ENCODE measurements at places on chromosomes 11 and 22.

- DNase-seq, result no peak
Measured at GRCh38 chr11:2202900-2203439, 31.4 kb upstream of the TH start.

GRCh38 chr11:42422090-42422489 lies 889.7 kb upstream of the API5 start:
- DNase-seq, result peak; percentile 2

- no peak for DNase-seq
Measured at GRCh38 chr11:73469401-73469800, 93.2 kb downstream of the RELT start.

- no peak for DNase-seq
Measured at GRCh38 chr11:107816028-107816427, 42.6 kb downstream of the SLC35F2 start.

DNA sequence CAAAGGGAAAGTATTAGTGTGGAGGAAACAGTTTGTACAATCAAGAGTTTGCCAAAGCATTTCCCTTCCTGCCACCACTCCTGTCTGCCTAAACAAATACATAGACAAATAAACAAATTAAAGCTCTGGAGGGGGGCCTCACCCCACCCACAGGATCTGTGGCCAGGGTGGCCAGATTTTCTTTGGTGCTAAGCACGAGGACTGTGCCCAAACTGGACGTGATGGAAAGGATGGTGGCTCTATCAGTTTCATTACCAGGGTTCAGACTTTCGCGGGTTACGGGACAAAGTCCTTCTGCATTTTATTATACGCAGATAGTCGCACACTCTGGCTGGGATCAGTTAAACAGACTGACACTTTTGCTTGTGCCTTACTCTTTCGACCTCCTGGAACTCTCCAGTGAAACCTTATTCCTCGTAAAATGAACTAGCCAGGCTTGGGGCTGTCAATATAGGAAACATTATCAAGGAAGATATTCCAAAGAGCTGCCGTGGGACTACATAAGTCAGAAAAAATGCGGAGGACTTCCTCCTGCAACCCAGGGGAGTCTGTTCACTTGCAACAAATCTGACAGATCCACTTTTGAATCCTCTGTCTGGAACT lies 11.2 kb downstream of the BARX2 start:
- no peak for DNase-seq

GRCh38 chr11:132430429-132431062 lies 1060.1 kb downstream of the NTM start:
- DNase-seq, result no peak

DNA sequence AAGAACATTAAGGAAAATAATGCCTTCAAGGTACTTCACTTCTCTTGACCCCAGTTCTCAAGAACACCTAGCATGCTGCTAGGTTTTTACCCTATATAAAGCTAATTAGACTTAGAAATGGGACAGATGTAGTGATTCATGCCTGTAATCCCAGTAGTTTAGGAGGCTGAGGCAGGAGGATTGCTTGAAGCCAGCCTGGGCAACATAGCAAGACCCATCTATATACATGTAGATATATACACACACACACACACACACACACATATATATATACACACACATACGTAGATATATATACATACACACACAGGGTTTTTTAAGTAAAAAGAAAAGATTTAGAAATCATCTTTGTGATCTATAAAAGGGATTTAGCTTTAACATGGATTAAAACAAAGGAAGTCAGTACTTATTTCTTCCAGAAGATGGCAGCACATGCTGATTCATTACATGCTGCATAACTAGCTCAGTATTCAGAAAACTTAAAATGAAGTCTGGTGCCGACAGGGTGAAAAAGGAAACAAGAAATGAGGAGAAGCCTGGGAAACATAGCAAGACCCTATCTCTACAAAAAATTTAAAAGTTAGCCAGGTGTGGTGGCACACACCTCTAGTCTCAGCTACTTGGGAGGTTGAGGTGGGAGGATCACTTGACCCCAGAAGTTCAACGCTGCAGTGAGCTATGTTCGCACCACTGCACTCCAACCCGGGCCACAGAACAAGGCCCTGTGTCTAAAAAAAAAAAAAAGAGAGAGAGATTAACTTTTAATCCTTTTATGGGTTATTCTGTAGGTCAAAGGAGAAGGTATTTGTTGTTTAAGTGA lies 28.5 kb upstream of the RBX1 start:
- DNase-seq, result peak; percentile 18

DNA sequence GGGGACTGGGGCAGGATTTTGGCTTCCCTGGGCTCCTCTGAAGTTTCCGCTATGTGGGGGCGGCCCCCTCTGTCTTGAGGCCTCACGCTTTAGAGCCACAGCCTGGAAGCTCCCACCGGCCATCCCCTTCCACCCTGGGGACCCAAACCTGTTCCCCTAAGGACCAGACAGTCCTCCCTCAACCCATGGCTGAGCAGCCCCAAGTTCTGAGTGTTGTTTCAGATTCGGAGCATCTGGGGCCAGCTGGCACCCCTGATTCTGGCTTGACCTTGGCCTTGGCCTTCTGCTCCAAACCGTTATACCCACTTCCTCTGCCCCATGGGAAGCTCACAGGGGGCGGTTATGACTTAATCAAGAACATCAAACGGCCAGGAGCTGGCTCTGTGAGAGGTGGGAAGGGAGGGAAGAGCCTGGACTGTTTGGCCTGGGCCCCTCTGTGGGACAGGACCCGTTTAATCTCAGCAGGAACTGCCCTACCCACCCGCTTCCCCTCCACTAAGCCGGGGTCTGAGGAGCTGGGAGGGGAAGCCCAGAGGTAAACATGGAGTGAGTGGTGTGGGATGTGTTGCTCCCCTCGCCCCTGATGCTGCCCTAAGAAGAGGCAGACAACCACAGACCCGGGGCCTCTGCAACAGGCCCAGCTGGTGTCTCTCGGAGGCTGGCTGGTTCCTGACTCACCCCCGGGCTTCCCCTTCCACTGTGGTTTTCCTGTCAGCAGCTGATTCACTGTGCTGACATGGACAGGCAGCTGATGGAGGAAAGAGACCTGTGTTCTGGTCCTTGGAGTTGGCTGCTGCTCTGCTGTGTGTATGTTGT lies 3.4 kb downstream of the CD82 start:
- peak; percentile 86 for DNase-seq

- DNase-seq, result no peak
Measured at GRCh38 chr11:74307434-74307833, 4.0 kb downstream of the P4HA3 start.

GRCh38 chr11:34245041-34245440 lies 112.8 kb downstream of the ABTB2 start:
- no peak for DNase-seq

DNA sequence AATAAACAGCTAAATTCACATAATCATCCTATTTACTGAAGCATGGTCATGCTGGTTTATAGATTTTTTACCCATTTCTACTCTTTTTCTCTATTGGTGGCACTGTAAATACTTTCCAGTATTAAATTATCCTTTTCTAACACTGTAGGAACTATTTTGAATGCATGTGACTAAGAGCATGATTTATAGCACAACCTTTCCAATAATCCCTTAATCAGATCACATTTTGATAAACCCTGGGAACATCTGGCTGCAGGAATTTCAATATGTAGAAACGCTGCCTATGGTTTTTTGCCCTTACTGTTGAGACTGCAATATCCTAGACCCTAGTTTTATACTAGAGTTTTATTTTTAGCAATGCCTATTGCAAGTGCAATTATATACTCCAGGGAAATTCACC lies 10.7 kb downstream of the RAG1 start:
- no peak for DNase-seq

DNA sequence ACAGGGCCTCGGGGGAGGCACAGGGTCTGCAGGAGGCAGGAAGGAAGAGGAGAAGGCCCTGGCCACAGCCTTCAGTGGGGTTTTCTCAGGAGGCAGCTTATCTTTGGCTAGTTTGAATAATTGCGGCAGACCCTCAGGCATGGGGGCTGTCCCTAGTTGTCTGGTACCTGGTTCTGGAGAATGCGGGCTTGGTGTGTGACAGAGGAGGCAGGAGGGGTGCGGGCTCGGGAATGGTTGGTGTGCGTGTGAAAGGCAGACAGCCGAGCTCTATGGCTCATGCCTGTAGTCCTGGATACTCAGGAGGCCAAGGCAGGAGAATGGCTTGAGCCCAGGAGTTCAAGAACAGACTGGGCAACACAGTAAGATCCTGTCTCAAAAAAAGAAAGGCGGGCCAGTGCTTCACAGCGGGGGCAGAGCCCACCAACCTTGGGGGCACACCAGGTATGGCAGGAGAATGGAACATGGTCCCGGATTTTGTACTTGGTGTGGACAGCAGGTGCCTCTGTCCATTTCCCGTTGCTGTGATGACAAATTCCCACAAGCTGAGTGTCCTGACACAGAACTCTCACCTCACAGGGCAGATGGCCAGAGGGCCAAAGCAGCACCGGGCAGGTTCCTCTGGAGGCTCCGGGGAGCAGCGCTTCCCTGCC lies 640.6 kb downstream of the TBC1D22A start:
- DNase-seq, result no peak

- DNase-seq, result no peak
Measured at GRCh38 chr11:112983887-112984286, 22.7 kb downstream of the NCAM1 start.

- peak; percentile 12 for DNase-seq
Measured at GRCh38 chr11:123020968-123021367, 39.3 kb upstream of the BSX start.

DNA sequence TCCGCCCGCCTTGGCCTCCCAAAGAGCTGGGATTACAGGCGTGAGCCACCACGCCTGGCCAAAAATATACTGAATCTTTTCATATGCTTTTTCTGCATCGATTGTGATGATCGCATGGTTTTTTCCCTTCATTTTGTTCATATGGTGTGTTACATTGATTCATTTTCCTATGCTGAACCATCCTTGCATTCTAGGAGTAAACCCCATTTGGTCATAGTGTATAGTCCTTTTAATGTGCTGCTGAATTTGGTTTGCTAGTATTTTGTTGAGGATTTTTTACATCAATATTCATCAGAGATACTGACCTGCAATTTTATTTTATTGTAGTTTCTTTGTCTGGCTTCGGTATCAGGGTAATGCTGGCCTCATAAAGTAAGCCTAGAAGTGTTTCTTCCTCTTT lies 12.2 kb downstream of the WBP2NL start:
- DNase-seq, result no peak

- DNase-seq, result no peak
Measured at GRCh38 chr11:33551051-33551450, 149.6 kb downstream of the C11orf91 start.

DNA sequence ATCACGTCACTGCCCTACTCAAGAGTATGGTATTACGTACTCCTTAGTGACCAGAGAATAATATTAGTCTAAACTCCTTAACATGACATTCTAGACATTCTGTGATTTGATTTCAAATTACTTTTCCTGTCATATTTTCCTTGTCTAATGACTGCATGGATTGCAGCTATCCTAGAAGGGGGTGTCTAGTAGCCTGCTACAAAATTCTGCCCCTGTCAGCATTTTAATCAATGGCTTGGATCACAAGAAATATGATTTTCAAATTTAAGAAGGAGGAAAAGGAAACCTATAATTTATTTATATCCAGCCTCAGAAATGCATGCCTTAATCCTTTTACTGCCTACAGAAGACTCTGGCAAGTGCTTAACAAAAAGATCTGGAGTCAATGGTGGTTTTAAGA lies 216.8 kb downstream of the SWAP70 start:
- no peak for DNase-seq

DNA sequence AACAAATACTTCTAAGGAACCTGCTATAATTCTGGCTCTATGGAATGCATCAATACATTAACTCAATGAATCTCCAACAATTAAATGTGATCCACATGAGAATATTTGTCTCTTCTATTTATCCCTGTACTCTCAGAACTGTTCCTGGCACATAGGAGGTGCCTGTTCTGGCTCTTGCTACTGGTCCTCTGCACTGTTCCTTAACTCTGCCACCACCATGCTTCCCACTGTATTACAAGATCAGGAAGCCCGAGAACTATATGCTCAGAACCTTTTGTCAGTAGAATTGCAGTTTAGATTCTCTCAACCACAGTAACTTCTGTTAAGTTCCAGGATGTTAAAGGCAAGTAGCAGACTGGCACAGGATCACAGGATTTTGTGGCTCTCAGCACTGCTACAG lies 376.3 kb upstream of the CCDC90B start:
- no peak for DNase-seq

- DNase-seq, result no peak
Measured at GRCh38 chr11:94793002-94793401, 24.8 kb downstream of the AMOTL1 start.

DNA sequence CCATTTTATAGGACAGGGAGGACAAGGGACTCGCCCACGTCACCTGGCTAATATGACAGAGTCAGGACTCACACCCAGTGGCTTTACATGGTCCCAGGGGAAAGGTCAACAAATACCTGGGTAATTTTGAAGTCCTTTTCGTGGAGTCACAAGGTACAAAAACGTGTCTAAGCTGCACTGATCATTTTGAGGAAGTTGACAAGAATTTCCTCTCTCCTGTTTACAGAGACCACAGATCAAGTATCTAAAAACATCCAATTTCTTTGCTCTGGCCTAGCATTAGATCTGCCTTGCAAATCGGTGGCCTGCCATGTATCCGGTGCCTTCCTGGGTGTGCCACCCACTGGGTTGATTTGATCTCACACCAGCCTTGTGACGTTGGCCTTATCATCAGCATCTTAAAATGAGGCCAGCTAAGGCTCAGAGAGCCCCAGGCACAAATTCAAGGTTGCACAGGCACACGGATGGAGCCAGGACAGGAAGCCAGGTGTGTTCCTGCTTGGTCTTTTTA lies 17.6 kb downstream of the GDPD5 start:
- no peak for DNase-seq

DNA sequence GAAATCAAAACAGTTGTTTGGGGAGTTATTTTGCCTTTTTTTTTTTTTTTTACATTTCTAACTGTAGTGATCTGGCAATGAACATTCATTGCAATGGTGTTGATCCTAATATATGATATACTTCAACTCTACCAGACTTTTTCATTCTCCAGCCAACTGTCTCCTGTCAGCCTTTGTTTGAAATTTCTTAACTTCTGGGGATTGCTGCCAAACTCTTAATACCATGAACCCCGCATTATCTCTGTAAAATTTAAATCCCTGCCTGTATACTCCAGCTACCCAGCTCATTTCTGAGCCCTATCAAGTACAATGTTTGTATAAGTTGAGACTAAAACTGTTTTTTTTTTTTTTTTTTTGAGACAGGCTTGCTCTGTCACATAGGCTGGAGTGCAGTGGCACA lies 280.7 kb downstream of the TTC28 start:
- no peak for DNase-seq

DNA sequence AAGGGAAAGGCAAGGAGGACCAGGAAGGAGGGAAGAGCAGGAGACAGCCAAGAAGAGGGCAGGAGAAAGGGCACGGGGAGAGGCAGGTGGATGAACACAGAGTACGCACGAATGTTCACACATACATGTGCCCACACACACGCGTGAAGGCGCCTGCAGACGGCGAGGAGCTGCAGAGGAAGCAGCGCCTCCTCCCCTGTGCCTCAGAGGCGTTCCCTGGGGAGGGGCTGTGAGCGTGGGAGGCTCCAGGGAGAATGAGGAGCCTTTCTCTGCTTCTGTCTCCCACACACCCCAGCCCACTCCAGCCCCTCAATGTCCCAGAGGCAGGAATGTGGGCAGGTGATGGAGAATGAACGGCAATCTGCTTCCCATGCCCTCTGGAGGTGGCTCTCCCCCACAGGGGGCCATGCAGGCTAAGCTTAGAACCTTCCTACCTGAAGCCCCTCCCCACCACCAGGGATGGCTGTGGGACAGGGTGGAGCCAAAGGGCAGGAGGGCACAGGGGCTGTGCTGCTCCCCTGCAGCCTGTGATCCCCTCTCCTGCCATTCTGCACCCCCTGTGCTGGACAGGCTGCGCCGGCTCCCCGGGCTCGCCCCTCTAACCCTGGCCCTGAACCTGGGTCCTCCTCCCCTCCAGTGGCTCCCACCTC lies 25.3 kb downstream of the PPM1F start:
- no peak for DNase-seq

- no peak for DNase-seq
Measured at GRCh38 chr11:61343792-61344745, 11.0 kb downstream of the TKFC start.
